ENCODE measurements at places on chromosomes 5 and 9.

DNA sequence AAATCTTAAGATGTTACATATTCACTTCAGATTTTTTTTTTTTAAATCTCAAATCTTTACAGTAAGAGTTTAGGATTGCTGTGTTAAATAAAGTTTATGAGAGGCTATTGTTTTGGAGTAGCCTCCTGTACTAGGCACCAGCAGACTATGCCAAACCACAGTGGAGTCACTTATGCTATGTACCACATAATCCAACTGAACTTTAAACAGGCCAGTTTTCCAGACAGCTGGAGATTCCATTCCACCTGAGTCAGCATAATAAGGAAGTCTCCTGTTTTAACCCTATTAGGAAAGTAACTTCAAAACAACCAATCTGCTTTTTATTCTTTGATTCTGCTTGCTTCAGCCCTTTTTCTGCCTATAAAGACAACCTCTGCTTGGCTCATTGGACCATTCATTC, 205.2 kb downstream of the CSNK1G3 start:
- DNase-seq = peak; percentile 71

- peak; percentile 25 for DNase-seq
Measured at GRCh38 chr9:131714161-131714646, 25.7 kb downstream of the RAPGEF1 start.

- no peak for DNase-seq
Measured at GRCh38 chr5:153618867-153619266, 128.4 kb downstream of the GRIA1 start.

- DNase-seq = peak; percentile 64
Measured at GRCh38 chr9:105413525-105413924, 34.3 kb upstream of the FSD1L start.

DNA sequence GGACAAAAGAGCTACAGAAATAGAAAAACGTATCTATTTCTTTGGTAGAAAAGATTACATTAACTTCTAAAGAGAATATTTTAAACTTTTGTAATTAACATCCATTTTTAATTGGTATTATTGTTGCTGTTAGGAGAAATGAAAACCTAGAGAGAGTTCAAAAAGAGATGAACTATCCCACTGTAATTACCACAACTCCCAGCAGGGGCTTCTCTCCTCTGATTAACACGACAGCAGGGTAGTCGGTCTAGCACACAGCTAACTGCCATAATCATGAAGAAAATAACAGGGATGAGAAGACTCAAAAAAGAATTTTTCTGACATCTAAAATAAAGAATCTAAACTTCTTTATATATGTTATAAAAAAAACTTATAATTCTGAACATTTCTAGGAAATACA, 86.2 kb upstream of the CDH9 start:
- DNase-seq = peak; percentile 58

DNA sequence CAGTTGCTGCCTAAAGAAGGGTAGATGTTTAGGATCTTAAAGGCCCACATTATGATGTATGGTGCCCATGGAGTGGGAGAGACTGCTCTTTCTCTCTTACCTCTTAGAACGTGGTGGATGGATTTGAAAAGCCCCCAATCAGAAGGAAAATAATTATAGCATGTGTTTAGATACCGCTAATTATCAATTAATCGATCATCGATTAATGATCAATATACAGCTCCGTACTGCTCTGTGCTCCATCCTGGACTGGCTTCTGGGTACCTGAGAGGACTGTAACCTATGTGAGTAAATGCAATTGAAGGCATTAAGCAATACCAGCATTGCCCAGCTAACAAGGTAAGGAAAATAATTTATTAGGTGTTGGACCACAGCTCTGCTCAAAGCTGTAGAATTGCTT, 149.1 kb downstream of the MAST4 start:
- no peak for DNase-seq

DNA sequence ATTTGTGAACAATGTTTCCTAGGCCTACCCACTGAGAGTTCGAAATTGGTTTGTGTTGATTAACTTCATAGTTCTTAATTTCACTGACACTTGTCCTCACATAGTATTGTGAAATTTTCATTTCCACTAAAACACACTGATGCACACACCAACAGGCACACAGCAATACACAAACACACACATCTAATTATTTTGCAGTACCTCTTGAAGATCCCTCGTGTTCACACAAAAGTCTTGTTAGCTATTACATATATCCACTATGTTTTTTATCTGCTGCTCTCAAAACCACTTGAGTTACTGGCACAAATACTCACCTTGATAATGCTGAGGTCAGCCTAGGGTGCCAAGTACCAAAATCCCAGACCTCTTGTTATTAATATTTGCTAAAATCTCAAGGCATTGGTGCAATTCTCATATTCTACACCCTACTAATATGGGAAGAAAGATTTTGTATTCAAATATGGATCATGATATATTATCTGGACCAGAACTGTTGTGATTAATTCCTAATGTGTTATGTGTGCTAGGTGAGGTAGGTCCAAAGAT, 767.4 kb upstream of the CDH10 start:
- no peak for DNase-seq

- DNase-seq = peak; percentile 84
Measured at GRCh38 chr5:135996611-135997010, 32.2 kb upstream of the TGFBI start.

DNA sequence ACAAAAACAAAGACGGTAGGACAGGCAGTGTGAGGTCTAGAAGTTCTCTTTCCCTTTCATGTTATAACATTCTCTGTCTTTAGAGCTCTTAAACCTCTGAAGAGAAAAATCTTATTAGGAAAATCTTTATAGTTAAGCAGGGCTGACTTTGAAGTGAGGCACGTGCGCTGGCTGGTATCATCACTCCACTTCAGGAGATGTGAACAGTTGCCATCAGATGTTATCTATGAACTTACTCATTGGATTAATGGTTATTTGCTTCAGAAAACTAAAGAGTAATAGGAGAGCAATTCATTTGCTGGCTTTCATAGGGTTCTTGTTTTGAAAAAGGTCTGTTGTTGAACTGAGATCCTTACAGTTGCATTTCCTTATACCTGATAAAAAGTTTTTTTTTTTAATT, 25.7 kb downstream of the LRRTM2 start:
- DNase-seq = peak; percentile 37

DNA sequence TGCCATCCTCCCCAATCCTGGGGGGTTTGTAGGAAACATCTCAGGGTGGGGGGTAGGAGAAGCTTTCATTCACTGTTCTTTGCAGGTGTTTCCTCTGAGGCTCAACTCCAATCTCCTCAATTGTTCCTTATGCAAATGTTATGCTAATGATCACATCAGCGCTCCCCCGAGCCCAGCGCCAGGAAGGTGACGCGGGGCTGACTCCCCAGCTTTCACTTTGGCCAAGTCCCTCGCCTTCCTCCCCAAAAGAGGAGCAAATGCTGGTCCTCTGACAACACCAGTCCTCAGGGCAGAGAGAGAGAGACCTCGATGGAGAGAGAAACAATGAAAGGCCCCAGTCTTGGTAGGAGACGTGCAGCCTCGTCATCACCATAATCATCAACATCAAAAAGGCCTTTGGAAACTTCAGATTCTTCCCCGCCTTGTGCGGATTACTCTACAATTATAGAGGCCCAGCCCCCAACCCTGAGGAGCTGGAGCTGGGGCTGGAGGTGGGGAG, 39.1 kb downstream of the PCDH1 start:
- no peak for DNase-seq

DNA sequence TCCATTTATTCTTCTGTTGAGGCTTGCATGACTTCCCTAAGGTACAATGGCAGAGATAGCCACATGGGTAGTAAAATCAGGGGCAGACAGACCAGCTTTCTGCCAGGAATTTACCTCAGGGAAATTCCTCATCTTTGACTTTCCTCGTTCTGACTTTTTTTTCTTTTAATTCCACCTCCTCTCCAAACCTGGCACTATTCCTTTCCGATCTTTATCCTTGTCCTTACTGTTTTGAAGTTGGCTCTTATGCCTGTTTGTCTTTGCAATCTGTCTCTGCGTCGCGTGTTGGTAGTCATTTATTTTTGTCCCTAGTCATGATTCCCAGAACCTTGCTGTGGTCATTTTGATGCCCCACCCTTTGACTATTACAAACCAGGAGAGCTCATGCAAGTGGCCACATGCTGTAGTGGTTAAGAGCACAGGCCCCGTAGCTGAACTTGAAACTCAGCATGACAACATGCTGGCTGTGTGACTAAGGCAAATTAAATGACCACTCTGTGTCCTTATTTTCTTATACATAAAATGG, 19.0 kb downstream of the TMC1 start:
- DNase-seq = peak; percentile 94

GRCh38 chr5:62681117-62681850, 102.7 kb downstream of the LRRC70 start:
- DNase-seq = no peak

DNA sequence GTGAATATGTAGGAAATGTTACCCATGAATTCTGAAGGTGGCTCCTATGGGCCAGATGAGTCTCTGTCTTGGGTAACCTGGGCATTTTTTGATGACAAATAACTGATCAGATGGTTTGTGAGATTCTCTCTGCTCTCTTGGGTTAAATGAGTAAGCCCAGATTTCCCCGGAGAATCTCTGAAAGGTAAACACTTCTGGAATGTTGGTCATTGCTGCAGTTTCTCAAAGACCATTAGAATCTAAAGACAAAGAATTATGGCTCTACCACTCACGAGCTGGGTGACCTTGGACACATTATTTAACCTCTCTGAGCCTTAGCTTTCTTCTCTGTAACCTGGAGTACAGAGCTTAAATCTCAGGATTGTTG, 191.2 kb downstream of the DAB2IP start:
- no peak for DNase-seq

DNA sequence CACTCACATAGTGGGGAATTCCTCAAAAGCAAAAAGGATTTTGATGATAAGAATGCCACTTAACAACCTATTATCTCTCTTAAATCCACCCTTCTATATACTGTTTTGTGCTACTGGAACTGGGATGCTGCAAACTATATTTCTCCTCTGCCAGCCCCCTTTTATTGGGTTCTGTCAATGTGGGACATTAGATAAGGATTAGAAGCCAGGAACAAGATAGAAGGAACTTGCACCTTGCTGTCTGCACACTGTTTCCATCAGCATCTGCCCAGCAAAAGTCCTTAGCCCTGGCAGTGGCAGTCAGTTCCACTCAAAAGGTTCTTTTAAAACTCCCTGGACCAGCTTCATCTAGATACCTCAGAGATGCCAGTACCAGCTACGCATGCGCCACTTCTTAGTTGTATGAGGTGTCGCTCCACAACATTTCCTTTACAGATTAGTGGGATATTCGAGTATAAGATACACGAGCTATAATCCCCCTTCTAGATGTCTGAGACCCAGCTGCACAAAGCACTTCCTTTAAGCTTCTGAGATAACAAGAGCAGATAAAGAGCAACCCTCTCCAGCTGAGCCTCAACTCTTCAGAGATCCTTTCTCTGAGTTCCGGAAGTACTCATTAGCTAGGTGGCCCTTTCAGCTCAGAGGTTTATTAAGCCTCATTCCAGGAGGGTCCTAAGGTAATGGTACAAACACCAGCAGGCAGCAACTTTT, 45.3 kb downstream of the CERT1 start:
- DNase-seq = no peak

DNA sequence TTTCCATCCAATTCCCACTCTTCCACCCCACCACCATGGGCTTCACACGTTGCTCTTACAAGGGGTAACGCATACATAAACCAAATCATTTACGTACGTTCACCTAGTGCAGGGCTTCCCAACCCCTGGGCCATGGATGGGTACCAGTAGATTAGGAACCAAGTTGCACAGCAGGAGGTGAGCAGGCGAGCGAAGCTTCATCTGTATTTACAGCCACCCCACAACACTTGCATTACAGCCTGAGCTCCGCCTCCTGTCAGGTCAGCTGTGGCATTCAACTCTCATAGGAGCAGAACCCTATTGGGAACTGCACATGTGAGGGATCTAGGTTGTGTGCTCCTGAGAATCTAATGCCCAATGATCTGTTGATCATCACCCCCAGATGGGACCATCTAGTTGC, 82.3 kb downstream of the CEMIP2 start:
- no peak for DNase-seq

GRCh38 chr5:763397-763796, 21.1 kb downstream of the ZDHHC11B start:
- DNase-seq = no peak

GRCh38 chr9:105307591-105308130, 63.2 kb downstream of the SLC44A1 start:
- no peak for DNase-seq

DNA sequence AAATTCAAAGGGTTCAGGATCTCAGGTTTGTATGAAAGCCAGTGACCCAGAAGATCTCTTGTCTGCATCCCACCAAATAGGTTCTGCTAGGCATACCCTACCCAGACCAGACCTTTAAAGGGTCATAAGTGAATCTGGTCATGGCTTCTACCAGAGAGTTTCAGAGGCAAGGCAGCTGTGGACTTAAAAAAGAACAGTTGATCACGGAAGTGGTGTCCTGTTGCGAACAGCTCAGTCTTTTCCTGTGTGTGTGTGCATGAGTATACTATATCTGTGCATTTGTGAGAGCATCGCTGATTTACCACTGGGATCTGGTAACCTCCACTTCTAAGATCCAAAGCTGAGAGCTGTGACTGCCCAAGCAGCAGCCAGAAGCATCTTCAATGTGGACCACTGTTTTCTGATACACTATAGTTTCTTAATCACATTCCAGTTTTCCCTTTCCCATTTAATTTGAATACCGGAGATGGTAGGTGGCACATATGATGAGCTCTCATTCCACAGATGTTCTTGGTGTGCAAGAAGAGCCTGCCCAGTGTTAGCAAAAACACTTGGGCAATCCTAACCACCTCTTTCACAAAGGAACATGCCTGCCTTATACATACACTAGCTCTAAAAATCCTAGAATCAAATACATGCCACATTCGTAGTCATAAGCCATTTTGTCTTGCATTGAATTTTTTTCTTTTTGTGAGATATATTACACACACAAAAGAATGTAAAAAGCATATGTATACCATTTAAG, 36.2 kb upstream of the OR2S2 start:
- no peak for DNase-seq

- peak; percentile 48 for DNase-seq
Measured at GRCh38 chr9:129580211-129580915, 40.5 kb downstream of the C9orf50 start.

GRCh38 chr5:137791799-137792198, 37.6 kb upstream of the HNRNPA0 start:
- no peak for DNase-seq

DNA sequence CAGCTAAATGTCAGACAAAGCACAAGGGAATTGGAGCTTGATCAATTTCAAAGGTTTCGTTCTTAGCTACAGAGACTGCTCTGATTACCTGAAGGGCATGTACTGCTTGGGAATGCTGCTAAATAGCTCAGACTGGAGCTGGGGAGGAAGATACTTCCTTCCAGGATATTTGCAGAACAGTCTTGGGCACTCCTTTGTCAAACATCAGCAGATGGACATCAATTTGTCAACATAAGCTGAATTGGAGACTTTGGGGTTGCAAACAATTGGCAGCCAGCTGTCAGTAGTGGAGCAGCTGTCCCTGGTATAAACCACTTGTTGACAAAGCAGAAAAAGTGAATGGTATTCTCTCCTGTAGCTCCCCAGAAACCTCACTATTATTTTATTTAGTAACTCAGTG, 182.0 kb downstream of the CCDC192 start:
- DNase-seq = no peak

GRCh38 chr5:138274189-138274853, at the start of gene GFRA3:
TSS of gene GFRA3 (minus strand) at chr5:138274621. CDS start at chr5:138274424, 197 bp downstream.
- no peak for DNase-seq
